Adipocyte (in vitro differentiated cells): ENCODE measurements at places on chromosomes 13 and 19.

DNA sequence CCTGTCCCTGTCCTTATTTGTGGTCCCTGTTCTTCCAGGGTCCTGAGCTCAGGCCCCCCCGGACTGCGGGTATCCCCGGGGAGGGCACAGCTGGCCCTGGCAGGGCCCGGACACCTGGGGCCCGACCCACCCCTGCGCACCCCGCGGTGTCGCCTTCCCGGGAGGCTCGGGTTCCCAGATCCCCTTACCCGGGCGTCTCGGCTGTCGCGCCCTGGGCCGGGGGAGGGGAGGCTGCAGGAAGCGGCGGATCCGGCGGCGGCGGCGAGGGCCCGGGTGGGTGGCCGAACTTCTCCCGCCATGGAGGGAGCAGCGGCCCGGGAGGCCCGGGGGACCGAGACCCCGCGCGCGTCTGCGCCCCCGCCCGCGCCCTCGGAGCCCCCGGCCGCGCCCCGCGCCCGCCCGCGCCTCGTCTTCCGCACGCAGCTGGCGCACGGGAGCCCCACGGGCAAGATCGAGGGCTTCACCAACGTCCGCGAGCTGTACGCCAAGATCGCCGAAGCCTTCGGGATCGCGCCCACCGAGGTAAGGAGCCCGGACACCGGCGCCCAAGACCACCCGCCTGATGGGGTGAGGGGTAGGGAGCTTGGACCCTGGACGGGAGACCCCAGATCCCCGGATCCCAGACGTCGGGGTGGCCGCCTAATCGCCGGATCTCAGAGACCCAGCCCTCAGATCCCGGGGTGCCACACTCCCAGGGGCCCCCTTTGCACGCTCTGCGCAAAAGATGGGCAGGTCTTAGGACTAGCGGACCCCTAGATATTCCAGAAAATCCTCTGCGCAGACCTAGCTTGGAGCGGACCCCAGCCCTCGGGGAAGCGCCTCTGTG, at the start of gene GIPC3:
TSS of gene GIPC3 (plus strand) at position 178 of the 826 bp plus-strand sequence. CDS start at position 298, 120 bp downstream.
- DNase-seq = peak; percentile 13

DNA sequence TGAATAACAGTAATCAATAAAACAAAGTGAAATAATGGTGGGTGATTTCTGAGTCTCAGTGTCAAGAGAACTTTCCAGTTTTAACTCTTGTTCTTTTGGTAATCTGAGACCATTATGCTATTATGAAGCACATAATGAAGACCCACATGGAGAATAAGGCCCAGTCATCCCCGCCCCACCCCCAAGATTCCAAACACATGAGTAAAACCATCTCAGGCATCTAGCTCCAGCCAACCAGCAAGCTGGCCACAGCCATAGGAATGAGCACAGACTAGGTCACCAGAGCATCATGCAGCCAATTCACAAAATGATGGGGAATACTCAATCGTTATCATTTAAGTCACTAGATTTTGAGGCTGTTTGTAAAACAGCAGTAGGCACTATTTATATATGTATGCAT, 1769.0 kb upstream of the PCDH20 start:
- peak; percentile 30 for DNase-seq

GRCh38 chr13:87003265-87003664, 667.9 kb upstream of the SLITRK5 start:
- DNase-seq = no peak

DNA sequence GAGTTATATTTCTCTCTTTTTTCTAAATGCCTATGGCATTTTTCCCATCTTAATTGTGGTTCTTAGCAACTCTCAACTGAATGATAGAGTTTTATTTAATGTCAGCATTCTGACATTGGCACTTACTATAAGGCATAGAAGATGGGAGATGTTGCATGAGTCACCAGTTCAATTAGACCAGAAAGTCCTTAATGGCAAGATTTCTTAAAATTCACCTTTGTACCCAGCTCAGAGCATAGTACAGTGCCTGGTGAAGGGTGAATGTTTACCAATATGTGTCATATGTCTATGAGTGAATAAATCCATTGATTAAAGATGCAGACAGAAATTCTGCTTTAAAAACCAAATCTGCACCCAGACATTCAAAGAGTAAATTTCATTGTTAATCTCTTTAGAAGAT, 526.9 kb downstream of the EFNB2 start:
- no peak for DNase-seq

- no peak for DNase-seq
These were observed 24.3 kb downstream of the PEPD start for GRCh38 chr19:33497131-33497777.
